ENCODE measurements at places on chromosomes 4 and X.

GRCh38 chrX:70042399-70043371, 7.1 kb downstream of the AWAT2 start:
- no peak for DNase-seq

- DNase-seq, result no peak
Observed at GRCh38 chr4:81459228-81459627, 12.5 kb downstream of the RASGEF1B start.

DNA sequence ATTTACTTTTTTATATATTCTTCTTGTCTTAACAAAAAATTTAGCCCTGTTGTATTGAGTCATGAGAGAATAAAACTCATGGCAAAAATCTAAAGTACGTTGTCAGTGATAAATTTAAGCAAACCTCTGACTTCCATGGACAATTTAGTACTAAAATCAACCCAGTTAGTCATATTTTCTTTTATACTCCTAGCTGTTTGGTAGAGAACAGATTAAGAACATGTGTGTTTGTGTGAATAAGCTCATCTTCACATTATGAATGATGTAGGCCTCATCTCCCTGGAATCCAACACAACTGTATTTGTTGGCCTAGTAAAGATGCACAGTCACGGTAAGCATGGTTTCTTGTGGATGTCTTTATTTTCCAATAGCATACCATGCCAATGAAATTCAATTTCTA, 40.8 kb upstream of the FAM47B start:
- DNase-seq, result no peak

GRCh38 chr4:124192544-124192943, 520.0 kb downstream of the ANKRD50 start:
- no peak for DNase-seq

GRCh38 chrX:50372966-50373365, 97.7 kb downstream of the DGKK start:
- DNase-seq, result no peak

DNA sequence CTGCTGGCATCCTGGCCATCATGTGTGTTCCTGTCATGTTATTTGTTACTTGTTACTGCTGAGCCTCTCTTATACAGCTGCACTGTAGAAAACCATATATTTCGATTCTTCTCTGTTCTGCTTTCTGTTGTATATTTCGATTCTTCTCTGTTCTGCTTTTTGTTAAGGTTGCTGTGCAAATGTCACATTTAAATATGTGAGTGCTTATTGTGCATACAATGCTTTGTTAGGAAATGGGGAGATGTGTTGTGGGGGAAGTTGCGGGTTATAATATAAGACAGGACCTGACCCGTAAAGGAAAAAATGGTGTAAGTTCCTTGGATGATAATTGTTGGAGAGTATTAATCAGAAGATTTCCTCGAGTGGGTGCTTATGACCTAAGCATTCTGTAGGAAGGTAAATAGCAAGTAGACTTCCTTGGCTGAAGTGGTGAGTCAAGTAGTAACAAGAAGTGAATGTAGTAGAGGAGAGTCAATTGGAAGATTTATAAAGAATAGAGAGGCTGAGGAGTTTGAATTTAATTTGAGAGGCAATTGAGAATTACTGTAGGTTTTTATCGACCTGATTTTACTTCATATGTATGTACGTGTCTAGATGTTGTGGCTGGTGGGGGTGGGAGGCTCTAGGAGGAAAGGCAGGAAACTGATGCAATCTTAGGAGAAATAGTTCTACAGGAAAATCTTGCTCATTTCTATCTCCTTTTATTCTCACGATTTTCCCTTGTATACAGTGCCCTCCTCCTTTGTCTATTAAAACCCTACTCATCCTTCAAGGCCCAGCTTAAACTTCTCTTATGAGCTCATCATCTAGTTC, 8.5 kb downstream of the OGT start:
- DNase-seq, result no peak

GRCh38 chr4:144374065-144374464, 233.5 kb upstream of the GYPA start:
- no peak for DNase-seq

GRCh38 chr4:158053086-158053485, 119.7 kb downstream of the GASK1B start:
- no peak for DNase-seq
